Astrocyte (in vitro differentiated cells and primary cell): ENCODE measurements at places on chromosomes 5 and 9. TPM values are rescaled to one million over a fixed set of nuclear protein-coding genes. Genes with fewer than 3 reads are reported as not detected.

The NR3C1 gene
- 35.4 and 36.1 TPM in 2 replicates for total RNA-seq

DNA sequence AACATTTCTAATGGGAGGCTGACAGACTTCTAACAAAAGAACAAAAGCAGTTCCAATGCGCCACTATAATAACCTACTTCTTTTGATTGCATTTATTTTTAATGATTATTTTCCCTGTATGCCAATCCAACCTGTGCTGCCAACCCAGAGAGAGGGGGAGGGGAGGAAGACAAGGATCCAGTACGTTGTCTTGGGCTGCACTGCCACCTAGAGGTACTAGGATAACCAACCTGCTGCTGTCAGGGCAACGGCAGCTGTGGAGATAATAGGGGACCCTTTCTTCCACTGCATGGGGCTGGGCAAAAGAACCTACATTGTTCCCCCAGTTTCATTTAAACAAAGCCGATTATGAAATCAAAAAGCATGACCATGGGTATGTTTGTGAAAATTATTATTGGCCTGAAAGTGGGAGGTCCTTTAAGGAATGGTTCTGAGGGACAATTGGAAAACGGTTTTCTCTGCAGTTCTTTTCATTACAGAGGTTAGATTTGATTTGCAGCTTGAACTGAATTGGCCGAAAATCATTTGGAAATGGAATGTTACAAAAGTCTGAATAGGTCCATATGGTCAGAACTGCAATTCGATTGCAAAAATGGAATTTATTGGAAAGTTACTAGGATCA is 101.3 kb downstream of the RASEF start:
- no peaks in the 10 kb centered on the region for H3K36me3 ChIP-seq

DNA sequence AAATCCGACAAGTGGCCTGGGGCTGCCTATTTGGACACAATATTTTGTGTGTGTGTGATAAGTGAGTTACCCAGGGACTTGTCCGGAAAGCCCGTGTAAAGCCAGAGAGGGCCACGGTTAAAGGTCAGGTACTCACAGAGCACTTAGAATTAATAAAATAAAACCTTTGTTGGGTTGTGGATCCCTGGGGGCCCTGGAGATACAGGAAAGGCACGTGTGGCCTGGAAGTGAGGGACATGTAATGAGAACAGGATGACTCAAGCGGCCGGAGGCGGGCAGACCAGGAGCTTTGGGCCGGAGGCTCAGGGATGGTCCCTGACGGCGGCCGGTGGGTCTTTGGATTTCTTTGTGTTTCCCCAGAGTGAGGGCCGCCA is 1.0 kb downstream of the DMRT2 start:
- H3K36me3 ChIP-seq = no peaks in the 10 kb centered on the region
- H3K4me3 ChIP-seq = no peak overlapping the region
- H3K4me1 ChIP-seq = no peaks in the 10 kb centered on the region
- peaks cover 79% of the 10 kb centered on the region for H3K27me3 ChIP-seq

GRCh38 chr5:100858987-100859545 is 44.0 kb downstream of the ST8SIA4 start:
- no peaks in the 10 kb centered on the region for H3K27me3 ChIP-seq
- H3K27ac ChIP-seq = no peak overlapping the region
- DNase-seq = no peak
- H3K36me3 ChIP-seq = no peaks in the 10 kb centered on the region
- H3K4me1 ChIP-seq = no peaks in the 10 kb centered on the region

DNA sequence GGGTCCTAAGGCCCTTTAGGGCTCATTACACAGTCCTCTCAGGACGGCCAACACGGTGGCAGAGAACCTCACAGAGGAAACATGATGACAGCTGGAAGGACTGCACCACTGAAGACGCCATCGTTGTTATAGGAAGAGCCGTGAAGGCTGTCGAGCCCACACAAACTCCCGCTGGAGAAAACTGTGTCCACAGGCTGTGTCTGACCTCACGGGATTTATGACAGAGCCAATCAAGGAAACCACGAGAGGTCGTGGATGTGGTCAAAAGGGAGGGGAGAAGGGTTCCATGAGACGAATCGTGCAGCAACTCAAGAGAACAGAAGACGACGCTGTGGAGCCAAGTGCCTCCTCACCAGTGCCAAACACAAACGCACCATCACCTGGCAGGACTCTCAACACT is 12.2 kb downstream of the QSOX2 start:
- H3K27ac ChIP-seq = no peak overlapping the region
- H3K4me3 ChIP-seq = no peak overlapping the region
- no peaks in the 10 kb centered on the region for H3K27me3 ChIP-seq
- H3K36me3 ChIP-seq = no peaks in the 10 kb centered on the region
- no peak for DNase-seq
- H3K4me1 ChIP-seq = peaks cover 14% of the 10 kb centered on the region
